ENCODE measurements at places on chromosomes 3 and 15. TPM values are rescaled to one million over a fixed set of nuclear protein-coding genes. Genes with fewer than 3 reads are reported as not detected.

The FAM240A gene
- total RNA-seq = not detected

The KLHL6 gene
- 1.7 TPM for total RNA-seq

The NR1I2 gene
- not detected for total RNA-seq

DNA sequence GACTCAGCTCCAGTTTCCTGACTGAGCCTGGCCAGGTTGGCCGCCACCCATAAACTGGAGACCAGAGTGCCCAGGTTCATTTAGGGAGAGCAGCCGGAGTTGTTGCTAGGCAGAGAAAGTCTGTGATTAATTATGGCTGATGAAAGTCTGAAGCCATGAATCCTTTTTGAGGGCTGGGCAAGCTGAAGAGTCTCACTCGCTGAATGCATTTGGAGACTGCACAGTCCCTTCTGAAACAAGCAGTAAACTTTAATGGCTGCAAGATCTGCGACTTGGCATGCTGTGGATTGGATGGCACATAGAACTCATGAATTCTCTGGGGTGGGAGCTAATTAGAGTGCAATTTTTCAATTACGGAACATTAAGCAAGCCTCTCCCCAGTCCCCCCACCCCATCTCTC lies 282.1 kb downstream of the RPLP1 start:
- no peaks in the 10 kb centered on the region for H3K27me3 ChIP-seq
- H3K27ac ChIP-seq = no peak overlapping the region
- no peaks in the 10 kb centered on the region for H3K36me3 ChIP-seq
- DNase-seq = no peak
- peaks cover 10% of the 10 kb centered on the region for H3K4me1 ChIP-seq

- no peak for DNase-seq
- H3K36me3 ChIP-seq = no peaks in the 10 kb centered on the region
- H3K4me3 ChIP-seq = no peak overlapping the region
- no peak overlapping the region for H3K27ac ChIP-seq
- no peaks in the 10 kb centered on the region for H3K4me1 ChIP-seq
- H3K27me3 ChIP-seq = no peaks in the 10 kb centered on the region
Measured at GRCh38 chr15:67009576-67010569, 55.5 kb upstream of the SMAD3 start.

GRCh38 chr3:132325103-132325606 lies 7.9 kb downstream of the ACP3 start:
- no peak for DNase-seq
- no peak overlapping the region for H3K27ac ChIP-seq
- no peaks in the 10 kb centered on the region for H3K36me3 ChIP-seq

DNA sequence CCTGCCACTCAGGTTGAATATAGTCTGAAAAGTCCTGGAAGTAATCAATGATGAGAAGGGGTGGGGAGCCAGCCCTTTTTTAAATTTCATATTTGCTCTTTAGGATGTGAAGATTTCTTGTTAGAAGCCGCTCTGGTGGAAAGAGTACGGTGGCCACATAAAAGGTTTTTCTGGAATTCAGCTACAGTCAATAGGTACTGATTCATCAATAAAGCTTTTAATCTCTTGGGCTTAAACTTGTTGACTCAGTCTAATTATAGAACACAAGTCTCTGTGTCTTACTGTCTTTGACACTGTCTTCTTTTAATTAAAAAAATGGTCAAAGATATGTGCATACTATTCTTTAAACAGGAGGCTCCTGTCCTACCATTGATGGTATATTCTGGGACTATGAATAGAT lies 99.9 kb upstream of the TP63 start:
- no peaks in the 10 kb centered on the region for H3K27me3 ChIP-seq
- no peaks in the 10 kb centered on the region for H3K36me3 ChIP-seq
- no peak overlapping the region for H3K4me3 ChIP-seq
- no peak for DNase-seq
